ENCODE measurements at places on chromosomes 4 and X.

DNA sequence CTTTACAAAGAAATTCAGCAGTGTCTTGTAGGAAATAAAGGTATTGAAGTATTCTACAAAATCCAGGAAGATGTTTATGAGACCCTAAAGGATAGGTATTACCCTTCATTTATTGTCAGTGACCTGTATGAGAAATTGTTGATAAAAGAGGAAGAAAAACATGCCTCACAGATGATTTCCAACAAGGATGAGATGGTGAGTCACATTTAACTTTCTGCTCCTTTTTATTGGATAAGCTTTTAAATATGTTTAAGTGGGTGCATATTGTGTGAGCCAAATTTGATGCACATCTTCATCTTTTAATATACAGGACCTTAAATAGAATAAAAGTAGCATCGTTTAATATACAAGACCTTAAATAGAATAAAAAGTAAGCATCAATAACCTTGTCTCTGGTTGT lies 72.1 kb downstream of the LRP2BP start:
- DNase-seq, result no peak

GRCh38 chr4:104728380-104729122 lies 233.9 kb upstream of the CXXC4 start:
- DNase-seq, result no peak

GRCh38 chr4:38948551-38948950 lies 80.9 kb downstream of the FAM114A1 start:
- DNase-seq, result no peak

- DNase-seq, result no peak
Measured at GRCh38 chr4:2304877-2305561, 43.1 kb upstream of the MXD4 start.

GRCh38 chr4:110472583-110473329 lies 3.2 kb upstream of the ENPEP start:
- DNase-seq, result no peak

GRCh38 chrX:109841869-109842579 lies 109.0 kb upstream of the ACSL4 start:
- DNase-seq, result no peak

GRCh38 chr4:2932321-2932950 lies 30.8 kb downstream of the NOP14 start:
- no peak for DNase-seq

DNA sequence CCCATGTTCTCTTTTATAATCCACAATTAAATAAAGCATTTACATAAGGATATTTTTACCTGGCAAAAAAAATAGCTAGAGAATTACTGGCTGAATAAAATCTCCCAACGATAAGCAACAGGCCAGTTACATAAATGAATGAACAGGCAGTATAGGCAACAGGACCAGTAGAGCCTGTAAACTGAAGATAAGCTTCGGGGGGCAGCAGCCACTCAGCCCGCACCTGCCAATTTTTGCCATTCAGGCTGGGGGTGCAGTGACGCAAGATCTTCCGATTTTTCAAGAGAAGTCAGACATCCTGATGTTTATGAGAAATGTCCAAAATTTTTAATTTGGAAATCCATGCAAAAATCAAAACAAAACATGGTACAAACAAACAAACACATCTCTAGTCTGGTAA lies 49.0 kb upstream of the CDKN2AIP start:
- no peak for DNase-seq

- no peak for DNase-seq
Measured at GRCh38 chrX:118795528-118796280, 27.9 kb upstream of the ZCCHC12 start.

GRCh38 chrX:38045538-38046096 lies 39.3 kb downstream of the SYTL5 start:
- no peak for DNase-seq

DNA sequence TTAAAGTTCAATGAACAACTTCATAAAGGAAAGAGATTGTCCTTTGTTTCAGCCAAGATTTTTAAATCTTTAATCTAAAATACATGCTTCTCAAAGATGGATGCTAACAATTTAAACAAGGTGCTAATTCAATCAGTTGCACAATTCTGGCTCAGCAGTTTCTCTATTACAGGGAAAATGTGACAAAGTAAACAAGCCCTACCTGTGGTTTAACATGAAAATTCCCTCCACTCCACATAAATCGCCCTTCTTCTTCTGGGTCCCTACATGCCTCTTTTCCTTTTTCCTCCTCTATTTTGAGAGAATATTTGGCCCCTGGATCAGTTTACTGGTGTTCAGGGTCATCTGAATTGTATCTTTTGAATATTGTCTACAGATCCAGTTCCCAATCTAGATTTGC lies 80.6 kb downstream of the FRYL start:
- no peak for DNase-seq

- no peak for DNase-seq
Measured at GRCh38 chr4:139907001-139907809, 241.6 kb downstream of the MGST2 start.

- DNase-seq, result no peak
Measured at GRCh38 chr4:22794732-22795131, 102.0 kb downstream of the GBA3 start.

DNA sequence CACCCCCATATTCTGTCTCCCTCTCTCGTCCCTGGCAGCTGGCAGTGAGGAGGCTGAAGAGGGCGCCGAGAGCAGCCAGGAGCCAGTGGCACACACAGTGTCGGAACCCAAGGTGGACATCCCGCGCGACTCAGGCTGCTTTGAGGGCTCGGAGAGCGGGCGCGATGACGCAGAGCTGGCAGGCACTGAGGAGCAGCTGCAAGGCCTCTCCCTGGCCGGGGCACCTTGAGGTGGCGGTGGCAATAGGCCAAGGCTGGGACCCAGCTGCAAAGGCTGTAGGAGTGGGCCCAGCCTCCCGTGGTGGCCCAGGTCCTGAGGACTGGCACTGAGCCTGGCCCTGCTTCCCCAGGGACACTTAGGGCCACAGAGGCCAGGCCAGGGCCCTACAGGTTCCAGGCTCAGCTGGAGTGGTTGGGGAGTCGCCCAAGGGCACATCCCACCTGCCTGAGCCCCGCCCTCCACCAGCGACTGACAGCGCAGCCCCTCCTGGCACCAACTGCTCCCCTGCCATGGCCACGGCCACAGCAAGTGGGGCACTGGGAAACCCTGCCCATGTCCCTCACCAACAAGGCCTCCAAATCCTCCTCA lies 13.9 kb downstream of the SASH3 start:
- peak; percentile 83 for DNase-seq

- no peak for DNase-seq
Measured at GRCh38 chr4:16217300-16218051, 8.8 kb downstream of the TAPT1 start.

DNA sequence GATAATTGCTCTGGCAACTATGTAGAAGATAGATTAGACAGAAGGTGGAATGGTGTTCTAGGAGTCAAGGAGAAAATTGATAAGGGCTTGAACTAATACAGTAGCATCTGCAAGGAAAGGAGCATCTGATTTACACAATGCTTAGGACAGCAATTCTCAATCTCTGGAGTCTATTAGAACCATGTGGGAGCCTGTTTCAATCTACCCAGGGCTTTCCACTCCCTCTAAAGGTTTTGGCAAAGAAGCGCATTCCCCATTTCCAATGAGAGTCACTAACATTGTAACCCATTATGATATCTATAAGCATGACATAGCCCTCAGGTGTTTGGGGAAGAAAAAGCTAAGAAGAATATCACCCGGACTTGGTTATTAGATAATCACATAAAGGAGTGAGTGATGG lies 168.2 kb downstream of the COL25A1 start:
- no peak for DNase-seq

DNA sequence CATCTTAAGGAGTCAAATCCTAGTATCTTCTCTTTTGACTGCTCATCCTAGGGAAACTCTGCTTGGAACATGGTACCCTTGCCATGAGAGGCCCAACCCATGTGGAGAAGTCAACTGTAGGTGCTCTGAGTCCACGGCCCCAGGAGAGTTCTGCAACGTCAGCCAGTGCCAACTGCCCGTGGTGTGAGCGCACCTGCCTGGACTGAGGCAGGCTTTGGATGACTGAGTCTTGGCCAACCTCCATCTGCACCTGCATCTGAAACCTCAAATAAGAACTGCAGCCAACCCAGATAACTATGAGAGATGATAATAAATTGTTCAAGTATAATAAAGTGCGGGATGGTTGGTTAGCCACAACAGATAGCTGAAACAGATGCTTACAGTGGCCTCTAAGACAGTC lies 772.0 kb downstream of the TRIML1 start:
- DNase-seq, result no peak

- no peak for DNase-seq
Measured at GRCh38 chrX:33725535-33726210, 406.4 kb downstream of the FAM47A start.

DNA sequence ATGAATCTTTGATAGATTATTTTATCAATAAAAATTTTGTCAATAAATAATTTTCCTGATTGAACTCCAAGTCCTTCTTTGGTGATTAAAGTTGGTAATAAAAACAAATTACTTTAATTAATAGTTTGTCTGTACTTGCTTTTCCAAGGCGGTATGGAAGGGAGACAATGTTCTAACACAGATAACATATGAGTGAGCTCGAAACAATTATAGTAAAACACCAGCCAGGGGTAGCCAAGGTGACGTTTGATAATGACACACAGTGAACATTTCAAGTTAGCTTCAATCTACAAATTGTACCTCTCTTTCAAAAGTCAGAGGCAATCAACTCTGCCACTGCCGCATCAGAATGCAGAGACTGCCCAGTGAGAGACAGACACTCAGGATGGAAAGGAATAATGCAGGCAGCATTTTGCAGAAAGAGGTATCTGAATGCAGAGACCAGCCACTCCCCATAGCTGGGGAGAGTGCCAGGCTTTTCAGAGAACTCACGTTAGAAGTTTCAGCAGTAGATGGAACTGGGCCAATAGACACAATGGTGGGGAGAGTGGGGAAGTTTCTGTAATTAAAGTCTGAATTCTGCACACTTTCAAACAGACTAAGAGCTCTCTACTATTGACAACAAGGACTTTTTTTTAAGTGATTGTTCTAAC lies 18.1 kb upstream of the ATOH1 start:
- DNase-seq, result no peak
